Activated gamma-delta T cell (primary cell): ENCODE measurements at places on chromosomes 1 and 21.

DNA sequence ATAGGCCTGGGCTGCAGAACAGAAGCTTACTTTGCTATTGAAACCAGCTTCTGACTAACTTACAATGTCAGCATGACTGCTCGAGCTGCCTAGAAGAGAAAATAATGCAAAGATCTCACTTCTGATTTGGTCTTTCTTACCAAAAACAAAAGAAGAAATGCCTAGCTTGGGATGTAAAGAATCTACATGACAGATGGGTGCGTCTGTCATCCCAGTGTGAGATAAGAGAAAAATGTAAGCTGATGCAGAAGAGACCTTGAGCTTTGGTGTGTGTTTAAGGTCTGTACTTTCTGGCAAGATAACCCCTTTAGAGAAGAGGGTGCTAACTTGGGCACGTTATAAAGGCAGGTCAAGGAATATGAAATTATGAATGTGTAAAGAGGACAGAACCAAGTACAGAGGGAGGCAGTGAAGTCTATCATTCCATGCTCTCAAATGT lies 3.6 kb downstream of the FAM20B start:
- DNase-seq = no peak

GRCh38 chr1:231736464-231736863 lies 109.9 kb downstream of the DISC1 start:
- no peak for DNase-seq

GRCh38 chr1:195768936-195769335 lies 839.3 kb downstream of the KCNT2 start:
- DNase-seq = no peak

GRCh38 chr1:202230939-202231645 lies 37.5 kb downstream of the LGR6 start:
- no peak for DNase-seq

DNA sequence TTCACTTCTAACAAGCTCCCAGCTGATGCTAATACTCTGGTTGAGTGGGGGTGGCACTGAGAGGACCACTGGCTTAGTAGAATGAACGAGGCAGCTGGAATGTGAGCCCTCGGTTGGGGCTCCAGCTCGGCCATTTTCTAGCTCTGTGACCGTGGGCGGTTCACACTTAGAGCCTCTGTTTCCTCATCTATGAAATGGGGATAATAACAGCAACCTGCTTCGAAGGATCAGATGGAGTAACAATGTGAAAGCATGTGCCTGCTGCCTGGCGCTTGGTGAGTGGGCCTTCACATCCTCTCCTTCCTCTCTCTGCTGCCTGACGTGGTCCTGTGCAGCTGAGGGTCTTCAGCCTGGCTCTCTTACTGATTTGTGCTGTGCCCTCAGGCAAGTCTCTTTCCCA lies 20.9 kb upstream of the TTC4 start:
- no peak for DNase-seq
